ENCODE measurements at places on chromosomes 6 and 20.
A peak's percentile ranks its signal among the peaks of the same experiment; 100 is the strongest.

- no peak for DNase-seq
These were observed 166.8 kb upstream of the FOXQ1 start for GRCh38 chr6:1144842-1145767.

DNA sequence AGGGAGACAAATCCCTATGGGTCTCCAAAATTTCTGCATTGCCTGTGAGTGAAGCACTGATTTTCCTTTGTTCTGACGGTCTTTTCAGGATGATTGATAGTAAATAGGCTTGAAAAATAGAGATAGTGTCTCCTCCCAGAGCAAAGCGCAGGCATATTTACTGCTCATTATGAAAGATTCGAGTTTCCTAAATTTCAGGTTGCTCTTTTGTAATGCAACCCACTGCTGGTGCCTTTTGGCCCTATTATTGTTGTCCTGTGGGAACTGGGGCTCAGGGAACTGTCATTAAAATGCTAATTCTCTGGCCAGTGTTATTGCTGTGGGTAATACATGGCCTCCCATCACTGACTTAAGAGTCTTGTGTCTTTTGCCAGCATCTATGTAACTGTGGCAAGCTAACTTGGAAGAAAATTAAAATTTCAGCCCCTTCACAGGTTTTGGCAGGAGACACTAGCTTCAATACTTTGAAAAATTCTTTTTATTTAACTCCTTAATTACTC lies 754.1 kb upstream of the MAP3K7 start:
- DNase-seq: no peak

DNA sequence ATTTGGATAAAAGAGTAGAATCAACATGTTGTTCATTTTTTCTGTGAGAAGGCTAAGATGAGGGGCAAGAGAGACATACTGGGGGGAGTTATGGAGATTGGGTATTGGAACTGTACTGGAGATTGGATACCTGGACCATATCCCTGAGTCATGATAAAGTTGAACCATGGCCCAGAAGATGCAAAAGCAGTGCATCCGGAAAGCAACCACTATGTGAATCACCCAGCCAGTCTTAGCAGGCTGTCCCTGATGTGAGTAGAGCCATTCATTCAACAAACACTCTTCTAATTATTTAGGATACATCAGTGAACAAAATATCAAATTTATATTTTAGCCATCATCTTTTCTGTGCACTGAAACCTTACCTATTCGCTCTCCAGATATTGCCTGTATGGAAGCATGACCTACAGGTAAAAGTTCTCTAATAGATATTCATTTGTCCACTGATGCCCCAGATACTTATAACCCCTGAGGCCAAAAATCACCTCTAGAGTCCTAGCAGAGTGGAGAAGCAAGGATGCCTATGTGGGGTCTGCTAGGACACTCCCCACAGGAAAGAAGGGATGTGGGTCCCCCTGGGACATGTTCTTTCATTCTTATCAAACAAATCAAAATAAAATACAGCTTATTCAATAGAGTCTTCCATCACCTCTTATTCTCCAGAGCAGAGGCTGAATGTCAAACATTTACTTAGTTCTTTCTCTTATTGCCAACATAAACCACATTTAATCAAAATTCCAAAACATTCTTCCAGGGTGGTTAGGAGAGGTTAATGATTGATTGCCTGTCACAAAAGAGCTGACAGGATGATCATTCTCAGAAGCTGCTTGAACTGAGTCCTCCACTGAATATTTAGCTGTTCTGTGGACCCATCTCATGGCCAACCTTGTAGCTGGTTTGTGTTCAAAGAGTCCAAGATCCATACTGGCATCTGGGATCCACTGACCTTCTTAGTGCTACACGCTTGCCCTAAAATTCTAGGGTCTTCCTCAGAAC lies 37.0 kb upstream of the PKHD1 start:
- DNase-seq: peak; percentile 82

- no peak for DNase-seq
These were observed 8.3 kb downstream of the SEMG2 start for GRCh38 chr20:45229264-45230056.

DNA sequence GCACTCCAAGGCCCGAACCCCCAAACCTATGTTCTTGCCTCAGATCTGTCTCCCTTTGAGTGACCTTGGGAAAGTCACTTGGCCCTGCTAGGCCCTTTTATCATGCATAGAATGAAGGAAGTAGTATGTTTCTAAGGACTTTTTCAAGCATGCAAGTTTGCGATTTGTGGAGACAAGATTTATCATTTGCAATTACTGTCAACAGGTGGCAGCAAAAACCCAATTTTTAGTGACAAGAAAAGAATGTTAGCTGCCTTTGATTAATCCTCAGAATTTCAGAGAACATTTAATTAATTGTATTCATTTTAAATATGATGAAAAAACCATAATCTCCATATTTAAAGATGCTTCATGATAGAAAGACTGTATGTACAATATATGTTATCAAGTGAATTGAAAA lies 28.3 kb upstream of the PREP start:
- DNase-seq: peak; percentile 19

- no peak for DNase-seq
These were observed 27.4 kb downstream of the ZC3H12D start for GRCh38 chr6:149457316-149457884.

DNA sequence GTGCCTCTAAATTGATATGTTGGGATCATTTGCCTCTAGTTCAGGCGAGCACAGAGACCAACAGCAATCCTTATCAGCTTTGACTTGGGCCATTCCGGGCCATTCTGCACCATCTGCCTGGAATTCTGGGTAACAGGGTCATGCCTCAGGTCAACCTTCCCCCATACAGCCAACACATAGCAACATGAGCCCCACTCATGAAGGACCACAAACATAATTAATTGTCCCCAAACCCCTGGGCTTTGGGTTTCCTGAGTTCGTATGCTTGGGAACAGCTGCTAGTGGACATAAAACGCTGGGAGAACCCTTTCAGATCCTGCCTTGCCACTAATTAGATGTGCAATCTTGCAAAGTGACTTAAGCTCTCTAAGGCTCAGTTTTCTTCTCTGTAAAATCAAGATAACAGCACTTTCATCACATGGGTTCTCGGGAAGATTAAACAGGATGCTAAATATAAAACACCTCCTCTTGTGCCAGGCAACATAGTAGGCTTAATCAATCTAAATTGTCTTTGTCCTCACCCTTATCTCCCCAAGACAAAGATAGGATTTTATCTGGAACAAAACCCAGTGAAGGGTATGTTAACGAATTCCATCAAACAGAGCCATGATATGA lies 426.5 kb downstream of the CD83 start:
- DNase-seq: no peak

DNA sequence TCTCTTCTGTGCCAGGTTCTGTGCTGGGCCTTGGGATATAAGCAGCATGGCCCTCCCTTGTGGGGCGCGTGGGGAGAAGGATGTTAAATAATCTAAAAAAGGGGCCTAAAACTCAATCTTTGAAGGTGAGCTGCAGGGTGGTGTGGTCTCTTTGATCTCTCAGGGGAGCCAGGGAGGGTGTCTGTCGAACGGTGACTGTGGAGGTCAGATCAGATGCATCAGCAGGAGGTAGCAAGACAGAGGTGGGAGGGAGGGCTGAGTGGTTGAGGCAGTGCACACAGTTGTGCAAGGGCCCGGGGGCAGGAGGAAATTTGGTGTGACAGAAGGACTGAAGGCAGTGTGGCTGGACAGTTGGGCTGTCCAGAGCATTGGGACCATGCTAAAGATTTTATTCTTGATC lies 287.3 kb downstream of the BMP7 start:
- DNase-seq: no peak

GRCh38 chr6:36659271-36659670 lies 19.2 kb upstream of the CDKN1A start:
- DNase-seq: no peak

DNA sequence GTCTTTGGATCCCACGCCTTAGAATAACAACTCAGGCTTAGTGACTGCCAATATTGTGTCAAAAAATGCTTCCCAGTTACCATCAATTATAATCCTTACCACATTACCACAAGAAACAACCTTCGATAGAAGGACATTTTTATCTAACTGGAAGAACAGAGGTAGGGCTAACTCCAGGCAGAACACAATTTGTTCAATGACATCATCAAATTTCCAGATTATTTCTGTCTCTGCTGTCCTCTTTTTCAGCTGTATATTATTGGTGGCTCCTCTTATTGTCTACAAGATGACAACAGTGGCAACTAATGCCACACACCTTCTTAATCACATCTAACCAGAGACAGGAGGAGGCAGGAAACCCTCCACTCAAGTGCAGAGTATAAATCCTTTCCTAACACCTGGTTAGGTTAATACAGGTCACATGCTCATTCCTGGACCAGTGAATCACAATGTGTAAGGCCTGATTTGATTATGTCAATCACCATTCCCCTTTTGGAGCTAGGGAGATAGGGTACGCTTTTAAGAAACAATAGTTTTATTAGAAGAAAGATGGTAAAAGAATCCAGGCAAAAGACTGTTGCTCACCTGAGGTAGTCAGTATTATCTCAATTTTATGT lies 18.0 kb downstream of the KHDC1L start:
- DNase-seq: no peak

DNA sequence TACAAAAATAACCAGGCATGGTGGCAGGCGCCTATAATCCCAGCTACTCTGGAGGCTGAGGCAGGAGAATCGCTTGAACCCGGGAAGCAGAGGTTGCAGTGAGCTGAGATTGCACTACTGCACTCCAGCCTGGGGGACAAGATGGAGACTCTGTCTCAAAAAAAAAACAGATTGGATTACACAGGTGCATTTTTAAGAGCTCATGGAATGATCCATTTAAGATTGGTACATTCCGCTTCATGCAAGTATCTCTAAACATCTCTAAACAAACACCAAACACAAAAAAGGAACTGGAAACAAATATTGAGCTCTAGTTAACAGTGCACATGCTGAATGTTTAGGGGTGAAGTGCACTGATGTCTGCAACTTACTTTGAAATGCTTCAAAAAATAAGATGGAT lies 154.3 kb downstream of the GRM4 start:
- DNase-seq: no peak

- DNase-seq: peak; percentile 79
These were observed 3.0 kb downstream of the ARID1B start for GRCh38 chr6:156780102-156780641.

GRCh38 chr20:59385480-59385879 lies 85.1 kb downstream of the EDN3 start:
- DNase-seq: no peak

GRCh38 chr6:75235271-75235670 lies 8.3 kb downstream of the COX7A2 start:
- DNase-seq: no peak

GRCh38 chr6:129936329-129937165 lies 75.4 kb upstream of the TMEM244 start:
- peak; percentile 20 for DNase-seq

DNA sequence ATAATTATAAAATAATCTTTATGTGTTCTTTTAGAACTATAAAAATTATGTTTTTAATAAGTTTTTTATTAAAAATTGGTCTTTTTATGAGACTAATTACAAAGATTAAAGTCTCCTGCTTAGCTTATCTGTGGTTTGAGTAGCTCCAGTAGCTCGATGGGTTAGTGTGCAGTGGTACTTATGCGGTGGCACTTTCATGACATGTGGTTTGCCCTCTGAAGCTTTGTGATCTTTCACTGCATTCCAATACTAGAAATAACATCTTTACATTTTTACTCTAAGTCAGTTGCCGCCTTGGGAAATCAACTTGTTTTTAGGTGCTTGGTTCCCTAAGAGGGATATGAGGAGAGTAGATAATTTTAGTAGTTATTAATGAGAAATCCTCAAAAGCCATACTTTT lies 699.5 kb upstream of the FLRT3 start:
- DNase-seq: no peak

- no peak for DNase-seq
These were observed 370.3 kb upstream of the JARID2 start for GRCh38 chr6:14875481-14876063.

- no peak for DNase-seq
These were observed 3.3 kb upstream of the TMEM14A start for GRCh38 chr6:52667572-52667971.

- no peak for DNase-seq
These were observed 28.6 kb downstream of the SPATA2 start for GRCh38 chr20:49886571-49887213.

Measured in RCC 7860 (cell line).